ENCODE measurements at places on chromosomes 13 and 19.
A peak's percentile ranks its signal among the peaks of the same experiment; 100 is the strongest.

DNA sequence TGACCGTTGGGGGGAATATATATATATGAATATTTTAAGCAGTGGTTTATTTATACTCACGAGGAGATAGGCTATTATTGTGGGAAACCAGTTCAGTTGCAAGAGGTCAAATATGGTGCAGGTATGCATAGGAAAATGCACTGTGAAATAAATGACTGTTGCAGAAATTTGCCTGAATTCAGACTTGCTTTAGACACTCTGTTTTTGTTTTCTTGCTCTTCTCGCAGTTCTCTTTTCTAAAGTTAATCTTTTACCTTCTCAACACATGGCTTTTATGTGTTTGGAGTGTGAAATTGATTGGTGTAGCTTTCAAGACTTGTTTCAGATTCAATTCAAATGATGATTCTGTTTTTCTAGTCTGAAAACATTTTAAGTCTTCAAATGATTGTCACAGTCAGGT, 109.7 kb downstream of the LRCH1 start:
- DNase-seq = no peak

DNA sequence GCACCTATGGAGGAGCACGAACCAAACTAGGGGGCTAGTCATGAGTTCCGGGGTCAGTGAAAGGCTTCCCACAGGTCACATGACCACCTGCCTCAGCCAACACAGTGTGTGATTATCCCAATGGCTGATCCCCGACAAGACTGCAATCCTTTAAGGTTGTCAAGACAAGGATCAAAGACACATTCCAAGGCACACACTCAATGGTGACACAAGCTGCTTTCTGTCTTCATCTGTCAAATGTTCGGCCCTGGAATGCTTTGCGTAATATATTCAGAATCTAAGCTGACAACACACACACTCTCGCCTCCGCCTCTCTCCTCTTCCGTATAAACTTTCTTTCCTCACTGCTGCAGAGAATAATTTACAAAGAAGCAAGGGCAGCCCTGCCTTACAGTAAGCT, 11.7 kb downstream of the RANBP3 start:
- DNase-seq = no peak

- DNase-seq = no peak
These were observed 629 bp downstream of the IZUMO4 start for GRCh38 chr19:2097203-2097885.

- DNase-seq = no peak
These were observed 767.1 kb downstream of the UQCRFS1 start for GRCh38 chr19:28445826-28446225.

- DNase-seq = no peak
These were observed 9.3 kb downstream of the MPND start for GRCh38 chr19:4352701-4353121.

DNA sequence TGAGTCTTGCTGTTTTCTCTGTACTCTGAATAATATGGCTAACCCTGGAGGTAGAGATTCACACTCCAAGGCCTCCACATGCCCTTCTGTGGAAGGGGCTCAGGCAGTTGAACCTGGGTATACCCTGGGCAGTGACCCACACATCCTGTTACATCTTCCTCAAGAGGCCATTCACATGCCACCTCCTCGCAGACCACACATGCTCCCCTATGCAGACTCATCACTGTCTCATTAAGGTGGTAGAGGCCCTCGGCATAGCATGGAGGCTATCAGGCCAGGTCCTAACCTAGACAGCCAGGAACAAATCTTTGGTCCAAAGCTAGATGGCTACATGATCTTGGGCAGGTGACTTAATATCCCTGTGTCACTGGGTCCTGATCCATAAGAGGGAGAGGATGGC, 363.9 kb upstream of the ZNF507 start:
- no peak for DNase-seq

DNA sequence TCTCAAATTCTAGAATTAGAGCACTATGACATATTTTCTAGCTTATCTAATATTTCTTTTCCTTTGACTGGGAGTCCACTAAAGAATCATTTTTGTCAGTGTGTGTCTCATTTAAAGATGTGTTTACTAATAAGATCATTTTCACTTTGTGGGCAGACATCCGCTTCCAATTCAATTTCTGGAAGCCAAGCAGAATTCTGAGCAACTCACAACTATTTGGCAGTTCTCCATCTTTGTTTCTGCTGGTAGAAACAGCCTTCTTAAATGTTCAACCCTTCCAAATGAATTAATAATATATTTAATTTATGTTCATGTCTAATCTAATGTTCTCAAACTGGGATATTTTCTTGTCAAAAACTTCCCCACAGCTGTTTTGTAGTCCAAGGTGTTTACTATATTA, 411.8 kb downstream of the KCTD12 start:
- DNase-seq = no peak

GRCh38 chr13:66137384-66137783, 1092.8 kb downstream of the PCDH9 start:
- no peak for DNase-seq

DNA sequence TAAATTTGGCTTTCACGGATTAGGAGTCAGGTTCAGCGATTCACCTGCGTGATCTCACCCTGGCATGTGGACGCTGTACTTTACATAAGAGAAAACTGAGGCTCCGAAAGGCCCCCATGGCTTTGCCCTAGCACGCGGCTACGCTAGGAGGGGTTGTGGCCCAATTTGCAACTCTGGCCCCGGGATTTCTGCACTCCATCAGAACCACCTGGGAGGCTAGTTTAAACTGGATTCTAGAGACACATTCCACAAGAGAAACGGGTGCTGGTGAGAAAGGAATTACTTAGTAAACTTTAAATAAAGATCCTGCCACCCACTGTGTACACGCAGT, 6.2 kb downstream of the BCL3 start:
- DNase-seq = no peak

DNA sequence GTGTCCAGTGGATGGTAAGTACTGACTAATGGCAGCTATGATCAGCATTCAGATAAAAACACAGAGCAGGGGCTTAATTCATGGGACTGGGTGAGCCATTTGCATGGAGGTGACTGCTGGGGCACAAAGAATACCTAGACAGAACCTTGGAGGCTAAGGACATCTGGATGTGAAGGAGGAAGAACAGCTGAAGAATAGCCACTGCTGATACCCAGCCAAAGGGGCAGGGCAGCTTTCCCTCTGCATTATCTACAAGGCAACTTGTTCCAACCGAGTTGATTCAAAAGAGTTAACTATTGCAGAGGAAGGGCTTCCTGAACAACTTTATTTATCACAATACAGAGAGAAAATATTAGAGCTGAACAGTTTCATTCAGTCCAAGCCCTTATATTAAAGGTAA, 13.1 kb upstream of the THSD1 start:
- DNase-seq = no peak

DNA sequence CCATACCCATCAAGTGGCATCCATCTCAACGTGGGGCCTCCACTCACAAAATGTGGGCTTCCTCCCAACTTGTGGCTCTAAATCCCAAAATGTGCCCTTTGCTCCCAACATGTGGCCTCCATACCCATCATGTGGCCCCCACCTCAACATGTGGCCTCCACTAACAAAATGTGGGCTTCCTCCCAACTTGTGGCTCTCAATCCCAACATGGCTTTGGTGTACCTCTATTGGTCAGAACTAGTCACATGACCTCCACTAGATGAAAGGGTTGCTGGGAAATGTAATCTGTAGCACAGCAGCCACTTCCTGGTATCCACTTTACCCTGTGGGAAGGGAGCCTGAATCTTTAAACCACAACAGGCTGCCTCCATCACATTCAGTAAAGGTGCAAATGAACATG, 10.1 kb upstream of the ACER1 start:
- DNase-seq = no peak

DNA sequence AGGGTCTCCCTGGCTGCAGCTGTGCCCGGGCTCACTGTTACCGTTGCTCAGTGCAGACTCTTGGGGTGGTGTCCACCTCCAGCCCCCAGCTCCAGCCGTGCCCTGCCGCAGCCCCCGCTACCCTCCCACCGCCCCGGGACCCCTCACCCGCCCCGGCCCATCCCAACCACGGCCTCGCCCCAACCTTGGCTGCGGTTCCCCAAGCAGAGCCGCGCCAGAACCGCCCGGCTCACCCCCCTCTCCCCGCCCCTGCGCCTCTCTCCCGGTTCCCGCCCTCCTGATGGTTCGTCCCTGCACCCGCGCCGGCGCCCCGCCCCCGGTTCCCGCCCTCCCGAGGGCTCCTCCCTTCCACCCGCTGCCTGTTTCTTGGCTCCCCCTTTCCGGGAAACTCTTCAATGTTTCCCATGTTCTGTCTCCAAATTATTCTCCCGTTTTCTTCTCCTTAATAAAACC, 40.3 kb downstream of the ANKRD10 start:
- DNase-seq = peak; percentile 57

DNA sequence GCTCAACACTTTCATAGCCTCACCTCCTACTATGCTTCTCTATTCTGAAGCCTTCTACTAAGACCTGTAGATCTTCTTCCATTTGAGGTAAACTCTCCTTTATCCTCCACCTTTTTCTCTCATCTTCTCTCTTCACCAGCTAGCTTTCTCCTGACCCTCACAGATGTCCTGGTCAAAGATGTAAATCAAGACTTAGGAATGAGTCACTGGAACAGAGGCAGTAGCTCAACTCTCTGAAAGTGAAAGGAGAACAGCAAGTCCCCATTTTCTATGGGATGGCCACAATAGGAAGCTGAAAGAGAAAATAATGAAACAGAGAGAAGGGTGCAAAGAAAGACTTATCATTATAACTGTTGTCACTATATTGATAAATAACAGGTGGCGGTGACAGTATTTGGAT, 86.1 kb upstream of the DOCK9 start:
- no peak for DNase-seq

DNA sequence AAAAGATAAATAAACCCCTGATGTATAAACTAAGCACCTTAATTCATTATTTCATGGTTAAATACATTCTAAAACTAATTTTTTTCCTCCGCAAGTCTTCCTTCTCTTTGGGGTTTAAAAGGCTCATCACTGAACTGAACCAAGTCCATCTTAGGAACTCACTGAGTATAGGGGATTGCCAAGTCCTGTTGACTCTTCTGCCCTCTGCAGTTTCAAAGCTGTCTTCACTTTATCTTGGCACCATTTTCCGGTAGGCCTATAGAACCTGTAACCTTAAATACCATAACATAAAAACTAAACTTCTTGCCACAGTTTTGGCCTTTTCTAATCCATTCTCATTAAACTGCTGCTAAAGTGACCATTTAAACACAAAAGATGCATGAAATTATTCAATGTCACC, 66.5 kb upstream of the USPL1 start:
- DNase-seq = no peak

DNA sequence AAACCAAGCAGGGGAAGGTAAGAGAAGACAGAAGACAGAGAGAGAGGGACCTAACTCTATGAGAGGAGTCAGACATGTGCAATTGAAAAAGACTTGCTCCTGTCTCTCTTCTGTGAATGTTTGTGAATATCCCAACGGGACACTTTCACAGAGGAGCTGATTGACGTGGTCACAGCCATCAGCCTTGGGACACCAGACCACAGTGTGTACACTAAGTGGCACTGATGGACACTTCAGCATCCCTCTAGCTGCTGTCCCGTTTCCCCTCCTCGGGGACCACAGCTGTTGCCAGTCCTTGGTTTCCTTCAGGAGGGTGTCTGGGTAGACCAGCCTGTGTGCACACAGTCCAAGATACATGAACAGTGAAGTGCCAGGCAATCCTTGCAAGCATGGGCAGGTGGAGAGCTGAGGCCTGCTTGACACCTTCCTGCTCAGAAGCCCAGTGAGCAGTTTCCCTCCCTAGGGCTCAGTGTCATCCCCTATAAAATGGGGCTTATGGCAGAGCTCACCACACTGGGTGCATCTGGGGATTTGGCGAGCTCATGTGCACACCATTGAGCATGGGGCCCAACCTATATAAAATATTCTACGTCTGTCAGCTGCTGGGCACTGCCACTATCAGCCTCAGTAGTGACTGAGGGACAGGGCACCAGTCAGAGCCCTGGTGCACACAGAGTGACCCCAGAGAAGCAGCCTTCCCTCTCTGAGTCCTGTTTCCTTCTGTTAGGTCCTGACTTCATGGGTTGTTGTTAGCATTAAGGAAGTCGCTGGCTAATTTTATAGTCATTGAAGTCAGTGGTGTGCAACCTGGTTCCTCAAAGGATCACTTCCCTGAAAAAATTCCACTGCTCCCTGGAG, 4.3 kb upstream of the USF2 start:
- no peak for DNase-seq

GRCh38 chr13:113796211-113796963, 37.4 kb downstream of the TMEM255B start:
- no peak for DNase-seq

DNA sequence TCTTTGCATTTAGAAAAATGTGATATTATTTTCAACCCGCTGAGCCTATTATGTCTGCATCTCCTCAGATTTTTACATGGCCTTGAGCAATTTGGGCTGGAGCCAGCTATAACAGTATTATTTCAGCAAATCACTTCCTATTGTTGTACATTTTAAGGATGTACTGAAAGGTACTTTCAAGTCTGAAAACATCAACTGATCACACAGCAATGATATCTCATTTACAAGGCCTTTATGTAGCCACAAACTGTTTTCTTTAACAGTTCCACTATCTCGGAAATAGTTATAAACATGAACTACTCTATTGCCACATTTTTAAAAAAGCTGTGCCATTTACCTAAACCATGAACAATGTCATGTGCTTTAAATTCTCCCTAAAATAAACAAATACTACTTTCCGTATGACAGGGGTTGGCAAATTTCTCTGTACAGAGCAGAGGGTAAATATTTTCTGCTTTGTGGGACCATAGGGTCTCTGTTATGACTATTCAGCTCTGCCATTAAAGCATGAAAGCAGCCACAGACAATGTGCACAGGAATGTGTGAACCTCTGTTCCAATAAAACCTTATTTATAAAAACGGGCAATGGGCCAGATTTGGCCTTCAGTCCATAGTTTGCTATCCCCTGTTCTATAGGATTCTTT, 560.4 kb downstream of the GPC6 start:
- DNase-seq = no peak

GRCh38 chr19:49409441-49410029, 13.7 kb downstream of the PTH2 start:
- no peak for DNase-seq

GRCh38 chr13:41428155-41428554, 29.2 kb upstream of the RGCC start:
- no peak for DNase-seq

GRCh38 chr13:67803118-67803517, 573.0 kb upstream of the PCDH9 start:
- no peak for DNase-seq

- no peak for DNase-seq
These were observed 7.7 kb downstream of the NDUFB7 start for GRCh38 chr19:14563989-14564651.

GRCh38 chr19:17435218-17435617, 13.2 kb downstream of the TMEM221 start:
- DNase-seq = no peak

DNA sequence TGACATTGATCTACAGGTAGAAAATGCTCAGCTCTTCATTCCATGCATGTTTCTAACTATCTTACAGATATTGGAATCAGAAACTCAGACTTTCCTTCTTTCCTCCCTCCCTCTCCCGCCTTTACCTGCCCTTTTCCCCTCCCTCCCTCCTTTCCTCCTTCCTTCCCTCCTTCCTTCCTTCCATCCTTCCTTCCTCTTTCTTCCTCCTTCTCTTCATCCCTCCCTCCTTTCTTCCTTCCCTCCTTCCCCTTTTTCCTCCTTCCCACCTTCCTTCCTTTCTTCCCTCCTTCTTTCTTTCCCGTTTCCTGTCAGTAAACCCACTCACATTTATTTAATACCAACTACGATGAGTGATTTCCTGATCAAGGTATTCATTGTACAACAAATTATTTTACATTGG, 113.4 kb upstream of the IRS2 start:
- DNase-seq = no peak

Measured in NCI-H187 treated with DMSO at 0.1 percent for 48 hours (cell line).